ENCODE measurements at places on chromosomes 6 and 20.

DNA sequence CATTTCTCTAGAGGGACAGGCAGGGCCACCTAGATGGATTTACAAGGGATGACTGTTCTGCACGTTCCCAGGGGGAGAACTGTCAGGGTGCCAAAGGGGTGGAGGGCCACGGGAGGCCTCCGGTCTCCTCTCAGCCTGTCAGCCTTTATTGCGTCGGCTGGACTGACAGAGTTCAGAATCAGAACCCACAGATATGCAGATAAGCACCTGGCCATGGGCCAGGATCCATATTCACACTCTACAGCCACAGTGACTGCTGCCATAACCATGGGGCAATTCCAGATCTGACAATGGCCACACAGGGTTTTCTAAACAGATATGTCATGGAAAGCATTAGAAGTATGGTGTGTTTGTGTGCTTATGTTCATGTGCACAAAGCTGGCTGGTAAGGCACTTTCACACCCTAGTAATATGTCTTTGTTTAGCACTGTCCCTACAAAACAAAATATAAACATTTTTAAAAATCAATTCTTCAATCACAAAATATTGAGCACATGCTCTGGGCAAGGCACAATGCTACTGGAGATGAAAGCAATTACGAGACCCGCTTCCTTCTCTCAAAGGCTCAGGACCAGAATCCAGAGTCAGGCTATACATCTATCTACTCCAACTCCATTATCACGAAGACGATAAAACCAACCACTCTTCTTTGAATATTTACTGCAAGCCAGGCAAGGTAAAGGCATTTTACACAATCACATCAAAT lies 29.1 kb downstream of the TRAM2 start:
- DNase-seq = no peak

DNA sequence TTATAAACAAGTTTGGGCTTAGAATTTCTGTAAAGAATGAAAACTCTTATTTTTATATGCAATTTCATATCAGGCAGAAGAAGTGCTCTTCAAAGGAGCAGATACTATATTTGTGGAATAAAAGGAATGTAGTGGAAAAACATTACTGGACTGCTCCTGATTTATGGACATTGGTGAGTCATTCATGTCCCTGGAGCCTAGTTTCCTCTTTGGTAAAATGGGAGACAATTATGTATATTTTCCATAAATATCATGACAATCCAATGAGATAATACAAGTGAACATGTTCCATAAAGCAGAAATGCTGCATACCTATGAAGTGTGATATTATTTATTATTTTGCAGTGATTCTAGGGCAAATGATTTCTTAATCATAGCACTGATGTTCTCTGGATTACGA lies 445.8 kb upstream of the CITED2 start:
- no peak for DNase-seq

GRCh38 chr6:54244430-54244829 lies 63.8 kb upstream of the TINAG start:
- DNase-seq = no peak

DNA sequence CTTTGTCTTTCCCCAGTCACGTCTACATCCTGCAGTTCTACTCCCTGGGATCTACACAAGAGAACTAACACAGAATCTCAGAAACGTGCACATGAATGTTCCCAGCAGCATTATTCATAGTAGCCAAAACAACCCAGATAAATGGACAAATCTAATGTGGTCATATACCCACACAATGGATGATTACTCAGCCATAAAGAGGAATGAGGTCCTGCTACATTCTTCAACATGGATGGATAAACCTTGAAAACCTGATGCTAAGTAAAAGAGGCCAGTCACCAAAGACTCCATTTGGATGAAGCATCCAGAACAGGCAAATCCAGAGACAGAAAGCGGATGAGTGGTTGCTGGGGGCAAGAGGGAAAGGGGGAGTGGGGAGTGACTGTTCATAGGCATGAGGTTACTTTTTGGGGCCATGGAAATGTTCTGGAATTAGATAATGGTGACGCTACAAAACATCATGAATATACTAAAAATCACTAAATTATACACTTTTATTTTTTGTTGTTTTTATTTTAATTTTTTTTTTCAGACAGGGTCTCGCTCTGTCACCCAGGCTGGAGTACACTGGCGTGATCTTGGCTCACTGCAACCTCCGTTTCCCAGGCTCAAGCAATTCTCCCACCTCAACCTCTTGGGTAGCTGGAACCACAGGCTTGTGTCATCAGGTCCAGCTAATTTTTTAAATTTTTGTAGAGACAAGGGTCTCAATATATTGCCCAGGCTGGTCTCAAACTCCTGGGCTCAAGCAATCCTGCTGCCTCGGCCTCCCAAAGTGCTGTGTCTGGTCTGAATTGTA lies 50.8 kb upstream of the DSN1 start:
- no peak for DNase-seq

DNA sequence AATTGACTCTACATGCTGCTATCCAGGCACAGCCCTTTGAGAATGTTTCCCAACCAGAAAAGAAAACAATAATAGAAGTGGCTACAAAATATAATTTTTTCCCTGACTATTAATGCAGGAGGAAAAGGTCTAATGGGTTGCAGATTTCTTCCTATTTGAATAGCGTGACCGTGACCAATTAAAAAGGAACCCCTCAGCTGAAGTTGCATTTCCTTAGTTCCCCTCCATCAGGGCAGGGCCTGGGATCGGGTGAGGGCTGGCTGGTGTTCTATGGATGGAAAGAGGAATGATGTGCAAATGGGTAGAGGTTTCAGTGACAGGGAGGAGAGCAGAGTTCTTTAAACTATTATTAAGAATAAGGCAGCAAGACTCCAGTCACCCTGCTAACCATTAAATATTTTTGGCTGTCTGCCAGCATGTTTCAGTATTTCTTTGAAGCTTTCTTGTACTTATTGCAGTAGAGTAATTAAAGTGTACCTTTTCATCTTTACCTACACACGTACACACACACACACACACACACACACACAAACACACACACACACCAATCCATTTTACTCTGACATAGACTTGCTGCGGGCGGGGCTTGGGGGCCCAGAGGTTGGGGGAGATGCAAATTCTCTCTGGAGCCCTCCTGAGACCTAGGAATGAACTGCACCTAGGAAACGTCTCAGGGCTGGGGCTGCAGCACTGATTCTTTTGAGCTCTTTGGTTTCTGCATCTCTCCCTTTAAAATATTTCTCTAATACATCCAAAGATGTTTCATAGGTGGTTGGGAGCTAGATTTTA lies 154.8 kb upstream of the SLC35B3 start:
- DNase-seq = no peak

DNA sequence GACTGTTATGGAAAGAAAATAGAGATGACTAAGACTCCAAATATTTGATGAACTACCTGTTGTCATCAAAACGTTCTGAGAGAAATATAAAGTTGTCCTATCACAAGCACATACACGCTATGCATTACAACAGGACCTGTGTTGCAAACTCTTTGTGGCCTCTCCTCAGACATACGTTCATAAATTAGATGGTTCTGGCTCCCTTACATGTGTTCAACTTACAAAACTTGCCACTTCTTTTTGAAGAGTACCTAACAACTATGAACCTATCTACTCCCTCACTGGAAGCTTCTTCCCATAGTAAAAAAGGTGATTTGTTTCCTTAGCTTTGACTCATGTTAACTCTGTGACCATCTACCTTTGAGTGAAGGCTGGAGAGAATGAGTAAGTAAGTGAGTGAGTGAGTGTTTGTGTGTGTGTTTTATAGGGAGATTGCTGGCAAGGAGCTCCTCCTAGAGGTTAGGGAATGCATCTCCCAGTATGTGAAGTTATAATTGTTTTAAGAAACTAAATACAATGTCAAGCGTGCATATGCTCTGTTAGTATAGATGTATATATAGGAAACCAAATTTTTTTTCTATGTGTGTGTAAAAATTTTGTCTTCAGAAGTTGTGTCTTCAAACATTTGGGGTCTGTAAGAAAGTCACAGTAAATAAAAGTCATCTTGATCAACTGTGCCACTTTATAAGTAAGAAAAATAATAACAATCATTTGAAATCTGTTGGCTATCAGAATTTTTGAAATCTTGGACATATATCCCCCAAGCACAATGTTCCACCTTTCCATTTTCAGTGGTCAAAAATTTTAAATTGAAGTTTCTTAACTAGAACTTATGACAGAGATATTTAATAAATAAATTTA lies 1211.1 kb upstream of the GJE1 start:
- DNase-seq = no peak

- DNase-seq = no peak
Observed at GRCh38 chr20:10946124-10946880, 272.5 kb upstream of the JAG1 start.

GRCh38 chr20:1902188-1902587 lies 7.0 kb downstream of the SIRPA start:
- no peak for DNase-seq

- no peak for DNase-seq
Observed at GRCh38 chr6:13526727-13527670, 39.6 kb upstream of the GFOD1 start.

- DNase-seq = no peak
Observed at GRCh38 chr6:125798734-125799508, 8.2 kb downstream of the NCOA7 start.
